Naive thymus-derived CD4-positive, alpha-beta T cell (primary cell): ENCODE measurements at places on chromosomes 3 and 15.

GRCh38 chr3:26963361-26963743, 340.8 kb downstream of the LRRC3B start:
- no peak for DNase-seq

- DNase-seq, result no peak
Measured at GRCh38 chr15:65979316-65979715, 110.0 kb downstream of the RAB11A start.

DNA sequence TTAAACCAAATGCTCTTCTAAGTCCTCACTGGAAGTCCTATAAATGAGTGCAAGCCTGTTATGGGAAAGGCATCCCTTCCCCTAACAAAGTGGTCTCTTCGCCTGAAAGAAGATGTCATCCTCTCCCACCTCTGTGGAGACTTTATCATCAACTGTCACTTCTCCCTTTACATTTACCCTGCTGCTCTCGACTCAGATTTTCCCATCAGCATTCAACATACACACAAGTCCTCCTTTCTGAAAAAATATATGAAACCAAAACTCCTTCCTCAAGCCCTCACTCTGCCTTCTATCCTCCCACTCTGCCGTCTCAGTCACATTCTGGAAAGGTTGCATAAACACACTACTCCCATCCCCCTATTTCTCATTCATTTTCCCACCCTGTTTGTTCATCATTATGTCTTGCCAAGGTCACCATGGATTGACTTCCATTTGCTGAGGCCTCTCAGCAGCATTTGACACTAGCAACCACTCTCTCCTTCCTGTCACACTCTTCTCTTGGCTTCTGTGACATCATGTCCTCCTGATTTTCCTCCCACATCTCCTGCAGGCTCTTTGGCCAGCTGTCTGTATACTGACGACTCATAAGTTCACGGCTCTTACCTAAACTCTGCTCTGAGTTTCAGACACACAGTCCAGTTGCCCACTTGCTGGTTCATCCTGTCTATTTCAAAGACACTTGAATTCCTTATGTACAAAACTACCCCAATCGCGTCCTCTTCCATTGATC, 70.3 kb upstream of the SMAD3 start:
- DNase-seq, result no peak

GRCh38 chr3:61819861-61820260, 258.5 kb downstream of the PTPRG start:
- no peak for DNase-seq

GRCh38 chr3:66723231-66723630, 222.4 kb upstream of the LRIG1 start:
- DNase-seq, result no peak

DNA sequence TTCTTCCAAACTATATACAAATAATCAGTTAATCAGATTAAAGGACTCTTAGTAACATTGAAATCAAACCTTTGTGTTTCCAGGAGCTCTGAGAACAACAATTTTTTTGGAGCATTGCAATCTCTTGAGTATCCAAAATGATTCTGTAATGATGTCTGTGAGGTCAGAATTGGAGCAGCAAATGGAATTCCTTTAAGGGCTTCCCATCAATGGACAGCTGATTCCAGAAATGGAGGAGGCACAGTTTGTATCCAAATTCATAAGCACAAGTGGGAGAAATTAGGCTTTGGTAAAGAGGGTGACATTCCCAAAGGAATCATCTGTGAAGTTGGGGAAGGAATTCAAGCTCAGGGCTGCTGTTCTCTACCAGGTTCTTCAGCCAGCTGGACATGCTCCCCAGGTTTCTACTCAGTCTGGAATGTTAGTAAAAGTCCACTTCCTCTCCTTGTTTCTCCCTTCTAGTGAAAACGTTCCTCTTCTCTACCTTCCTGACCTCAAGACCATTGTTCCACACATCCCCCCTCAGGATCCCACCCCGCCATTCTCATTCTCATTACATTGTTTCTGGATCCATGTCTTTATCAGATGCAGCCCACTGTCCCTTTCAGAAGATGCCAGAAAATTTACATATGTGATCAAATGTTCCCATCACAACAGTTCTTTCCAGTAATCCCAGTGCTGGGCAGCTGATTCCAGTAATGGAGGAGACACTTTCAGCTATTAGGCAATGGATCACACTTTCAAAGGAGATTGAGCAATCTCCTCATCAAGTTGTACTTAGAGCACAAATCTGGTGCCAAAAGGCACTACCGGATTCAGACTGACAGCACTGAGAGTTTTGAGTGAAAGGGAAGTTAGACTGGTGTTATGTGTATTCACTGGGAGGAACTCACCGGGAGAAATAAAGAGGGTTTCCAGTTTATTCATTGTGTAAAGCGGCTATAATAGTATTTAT, 391.3 kb upstream of the TPRG1 start:
- DNase-seq, result no peak

DNA sequence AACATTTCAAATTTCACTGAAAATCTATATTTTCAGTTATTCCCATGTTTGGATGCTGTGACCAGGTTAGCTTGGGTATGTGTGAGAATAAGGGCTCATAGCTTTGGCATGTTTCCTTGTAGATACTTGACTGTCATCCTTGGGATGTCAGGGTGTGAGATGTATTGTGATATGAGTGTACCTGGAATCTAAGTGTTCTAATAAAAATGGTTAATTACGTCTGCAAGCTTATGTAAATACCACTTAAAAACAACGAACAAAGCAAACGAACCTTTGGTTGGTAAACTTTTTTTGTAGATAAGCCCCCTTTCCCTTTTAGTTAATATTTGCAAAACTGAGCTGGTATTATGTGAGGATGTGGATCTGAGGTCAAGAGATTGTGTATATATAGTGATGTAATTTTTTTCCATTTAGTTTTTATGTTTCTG, 63.5 kb downstream of the FNDC3B start:
- DNase-seq, result no peak

GRCh38 chr3:71962561-71963240, 177.8 kb upstream of the PROK2 start:
- DNase-seq, result no peak

GRCh38 chr3:157149136-157149696, 10.7 kb downstream of the CCNL1 start:
- no peak for DNase-seq

GRCh38 chr3:74000725-74001124, 376.0 kb upstream of the PDZRN3 start:
- no peak for DNase-seq

- DNase-seq, result no peak
Measured at GRCh38 chr3:23533996-23534395, 271.8 kb upstream of the UBE2E1 start.
